SJCRH30 (cell line): ENCODE measurements at places on chromosomes 16 and 17.

DNA sequence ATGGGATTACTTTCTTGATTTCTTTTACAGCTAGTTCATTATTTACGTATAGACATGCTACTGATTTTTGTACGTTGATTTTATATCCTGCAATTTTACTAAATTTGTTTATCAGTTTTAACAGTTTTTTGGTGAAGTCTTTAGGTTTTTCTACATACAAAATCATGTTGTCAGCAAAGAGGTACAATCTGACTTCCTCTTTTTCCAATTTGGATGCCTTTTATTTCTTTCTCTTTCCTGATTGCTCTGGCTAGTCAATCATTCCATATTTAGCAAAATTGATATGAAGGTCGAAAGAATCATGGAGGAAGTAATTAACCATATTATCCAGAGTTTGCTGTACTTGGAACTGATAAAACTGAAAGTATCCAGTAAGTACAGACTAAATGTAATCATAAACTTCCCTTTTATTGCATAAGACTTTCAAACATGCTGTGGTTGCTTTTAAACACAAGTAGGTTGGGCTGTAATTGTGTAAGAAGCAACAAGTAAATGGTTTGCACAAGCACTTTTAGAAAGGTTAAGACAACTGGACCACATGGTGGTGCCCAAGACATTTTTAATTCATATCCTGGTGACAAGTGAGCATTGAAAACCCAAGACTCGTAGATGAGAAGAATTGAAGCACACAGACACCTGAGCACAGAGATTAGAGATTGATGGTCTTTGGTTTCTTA is 8.4 kb downstream of the GDE1 start:
- DNase-seq: no peak

- no peak for DNase-seq
These were observed 2.7 kb downstream of the HBQ1 start for GRCh38 chr16:183005-183404.

GRCh38 chr17:44591206-44591605 is 33.9 kb downstream of the FZD2 start:
- no peak for DNase-seq

DNA sequence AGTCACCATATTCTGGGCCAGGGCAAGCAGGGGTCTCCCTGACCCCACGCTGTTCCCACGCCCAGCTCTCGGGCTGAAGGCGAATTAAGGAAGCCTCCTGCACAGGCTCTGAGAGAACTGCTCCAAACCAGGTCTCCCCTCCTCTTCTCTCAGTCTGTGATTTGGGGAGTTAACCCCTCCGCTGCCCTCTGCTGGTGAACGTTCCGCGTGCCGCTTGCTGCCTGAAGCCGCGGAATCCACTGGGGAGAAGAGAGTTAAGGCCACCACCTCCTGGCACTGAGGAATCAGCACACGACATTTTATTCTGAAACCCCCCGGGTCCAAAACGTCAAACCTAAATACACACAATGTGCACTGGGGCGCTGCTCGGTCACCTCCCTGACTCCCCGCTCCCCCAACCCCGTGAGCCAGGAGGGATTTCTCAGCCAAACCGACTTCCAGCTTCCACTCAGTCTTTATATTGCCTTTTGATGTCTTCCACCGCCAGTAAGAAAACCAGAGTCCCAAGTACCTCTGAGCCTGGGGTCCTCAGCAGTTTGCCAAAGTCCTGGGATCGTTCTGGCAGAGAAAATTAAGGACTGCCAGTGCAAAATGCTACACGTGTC is 54.4 kb upstream of the RCVRN start:
- peak; percentile 6 for DNase-seq

DNA sequence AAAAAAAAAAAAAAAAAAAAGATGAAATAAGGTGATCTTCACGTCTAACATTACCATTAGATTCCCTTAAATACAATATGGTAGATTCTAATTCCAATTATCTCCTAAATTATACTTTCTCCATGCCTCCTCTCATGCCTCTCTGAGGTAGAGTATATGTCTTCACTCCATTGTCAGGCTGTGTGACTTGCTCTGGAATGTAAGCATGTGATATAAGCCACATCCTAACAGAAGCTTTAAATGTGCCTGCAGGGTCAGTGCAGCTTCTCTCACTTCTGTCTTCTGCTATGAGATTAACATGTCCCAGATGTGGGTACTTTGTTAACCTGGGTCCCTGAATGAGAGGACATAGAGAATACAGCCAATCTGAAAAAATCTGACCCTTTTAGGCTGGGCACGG is 32.6 kb downstream of the MED13 start:
- DNase-seq: no peak

DNA sequence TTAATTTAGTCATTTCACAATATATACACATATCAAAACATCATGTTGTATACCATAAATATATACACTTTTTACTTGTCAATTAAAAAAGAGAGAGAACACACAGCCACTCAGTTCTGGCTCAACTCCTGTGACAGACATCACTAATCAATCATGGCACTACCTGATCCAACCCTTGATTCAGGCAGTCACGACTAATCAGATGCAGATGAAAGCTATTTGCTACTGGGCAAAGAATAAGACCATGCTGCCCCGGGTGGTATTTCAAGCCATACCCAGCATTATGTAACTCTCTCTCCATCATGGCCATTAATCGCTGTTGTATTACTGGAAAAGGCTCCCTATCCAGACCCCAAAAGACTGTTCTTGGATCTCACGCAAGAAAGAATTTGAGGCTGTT is 345.7 kb downstream of the HAPSTR1 start:
- peak; percentile 11 for DNase-seq

GRCh38 chr17:50208611-50209061 is 7.2 kb upstream of the COL1A1 start:
- DNase-seq: no peak

DNA sequence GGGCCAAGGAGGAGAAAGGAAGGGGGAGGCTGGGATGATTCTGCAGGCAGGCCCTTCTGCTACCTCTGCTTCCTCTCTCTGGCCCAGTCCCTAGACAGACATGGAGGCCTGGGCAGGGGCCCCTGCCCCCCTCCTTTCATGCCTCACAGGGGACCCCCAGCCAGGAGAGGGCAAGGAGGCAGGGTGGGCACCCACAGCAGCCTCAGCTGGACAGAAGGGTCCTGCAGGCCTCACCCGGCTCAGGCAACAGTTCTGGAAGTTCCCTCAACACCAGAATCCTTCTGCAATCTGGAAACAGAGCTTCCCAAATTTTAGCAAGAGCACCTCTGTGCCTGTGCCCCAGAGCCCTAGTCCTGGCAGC is 8.7 kb downstream of the ARHGAP27 start:
- no peak for DNase-seq

DNA sequence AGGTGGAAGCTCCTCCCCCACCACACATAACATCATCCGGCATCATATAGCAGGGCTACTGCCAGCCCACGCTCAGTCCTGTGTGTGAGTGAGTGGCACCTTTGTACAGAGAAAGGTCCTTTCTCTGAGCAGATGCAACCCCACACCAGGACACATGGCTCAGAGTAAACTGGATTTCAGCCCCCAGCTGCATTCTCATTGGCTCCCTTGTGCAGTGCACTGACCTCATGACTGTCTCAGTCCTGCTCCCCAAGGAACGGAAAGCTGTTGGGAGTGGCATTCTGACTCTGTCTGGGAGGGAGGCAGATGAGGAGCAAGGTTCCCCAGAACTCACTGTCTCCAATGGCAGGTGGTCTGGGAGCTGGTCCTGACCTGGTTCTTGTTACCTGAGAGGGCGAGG is 244.1 kb downstream of the PHKB start:
- peak; percentile 11 for DNase-seq

- no peak for DNase-seq
These were observed 38.6 kb downstream of the NEUROD2 start for GRCh38 chr17:39569126-39569525.

GRCh38 chr16:52092126-52092525 is 454.8 kb downstream of the TOX3 start:
- DNase-seq: no peak

DNA sequence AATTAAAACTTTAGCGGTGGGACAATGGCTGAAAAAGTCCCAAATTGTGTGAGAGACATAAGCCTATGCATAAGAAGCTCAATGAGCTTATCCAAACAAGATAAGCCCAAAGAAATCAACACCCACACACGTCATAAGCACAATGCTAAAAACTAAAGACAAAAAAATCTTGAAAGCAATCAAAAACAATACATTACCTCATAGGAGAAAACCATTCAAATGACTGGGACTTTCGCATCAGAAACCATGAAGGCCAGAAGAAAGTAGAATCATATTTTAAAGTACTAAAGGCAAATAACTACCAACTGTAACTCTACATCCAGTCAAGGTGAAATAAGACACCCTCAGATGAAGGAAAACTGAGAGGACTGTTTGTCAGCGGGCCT is 50.2 kb downstream of the ZCCHC14 start:
- DNase-seq: no peak

GRCh38 chr17:28290703-28291102 is 28.3 kb upstream of the TMEM97 start:
- no peak for DNase-seq

GRCh38 chr16:10896165-10896564 is 19.2 kb downstream of the CIITA start:
- DNase-seq: no peak

DNA sequence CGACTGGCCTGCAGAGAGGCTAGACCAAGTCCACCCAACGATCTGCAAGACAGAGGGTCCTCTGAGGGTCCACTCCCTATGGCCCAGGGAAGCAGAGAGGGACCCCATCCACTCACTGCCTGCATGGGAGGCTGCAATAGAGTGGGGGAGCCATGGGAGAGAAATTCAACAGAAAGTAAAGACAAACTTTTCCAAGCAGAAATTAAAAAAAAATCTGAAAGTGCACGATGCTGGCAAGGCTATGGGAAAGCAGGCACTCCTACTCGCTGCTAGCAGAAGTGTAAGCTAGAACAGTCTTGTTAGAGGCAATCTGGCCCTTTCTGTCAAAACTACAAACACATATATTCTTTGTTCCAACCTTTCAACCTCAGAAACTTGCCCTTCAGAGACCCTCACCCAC is 85.4 kb downstream of the GAS7 start:
- DNase-seq: no peak

DNA sequence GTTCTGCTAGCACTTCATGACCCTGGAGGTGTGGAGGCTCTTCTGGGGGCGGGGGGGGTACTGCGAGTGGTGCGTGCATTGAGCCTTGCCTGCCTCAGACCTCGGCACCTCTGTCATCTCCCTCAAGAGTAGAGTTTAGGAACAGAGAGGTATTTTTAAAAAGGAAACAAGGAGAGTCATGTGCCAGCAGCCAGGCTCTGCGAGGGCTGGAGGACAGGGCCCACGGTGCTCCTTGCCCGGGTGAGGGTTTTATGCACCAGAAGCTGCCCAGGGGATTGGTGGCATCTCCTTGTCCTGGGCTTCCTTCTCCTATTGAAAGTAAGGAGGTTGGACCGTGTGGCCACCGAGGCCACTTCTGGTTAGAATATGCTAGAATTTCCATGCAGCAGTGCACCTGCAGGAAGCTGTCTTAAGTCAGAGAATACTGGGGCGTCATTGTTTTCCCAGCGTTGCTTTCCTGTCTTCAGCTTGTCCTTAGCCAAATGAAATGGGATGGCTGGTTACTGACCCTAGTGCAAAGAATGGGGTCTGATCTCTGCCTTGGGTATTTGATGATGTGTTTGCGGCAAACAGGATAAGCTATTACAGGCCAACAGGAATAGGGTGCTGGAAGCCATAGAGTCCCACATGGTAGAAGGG is 3.2 kb downstream of the CBX2 start:
- DNase-seq: no peak

DNA sequence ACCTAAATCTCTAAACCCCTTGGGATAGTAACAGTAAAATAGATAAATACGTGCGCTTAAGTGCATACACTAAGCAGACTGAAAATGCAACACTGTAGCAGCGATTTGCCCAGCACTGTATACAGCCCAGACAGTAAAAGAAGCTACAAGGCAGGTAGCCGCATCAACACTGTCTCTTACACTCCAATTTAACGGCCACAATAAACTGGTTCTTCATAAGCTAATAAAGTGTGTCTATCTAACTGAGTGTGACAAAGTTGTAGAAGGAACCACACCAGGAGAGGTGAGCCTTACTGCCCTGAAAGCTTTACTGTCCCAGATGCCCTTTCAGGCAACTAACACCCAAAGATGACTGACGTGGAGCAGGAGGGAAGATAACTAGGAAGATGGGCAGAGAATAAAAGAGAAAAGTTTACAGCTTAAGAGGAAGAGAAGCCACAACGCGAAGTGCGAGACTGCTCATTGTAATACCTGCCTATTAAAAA is 847 bp downstream of the ZDHHC7 start:
- DNase-seq: no peak

DNA sequence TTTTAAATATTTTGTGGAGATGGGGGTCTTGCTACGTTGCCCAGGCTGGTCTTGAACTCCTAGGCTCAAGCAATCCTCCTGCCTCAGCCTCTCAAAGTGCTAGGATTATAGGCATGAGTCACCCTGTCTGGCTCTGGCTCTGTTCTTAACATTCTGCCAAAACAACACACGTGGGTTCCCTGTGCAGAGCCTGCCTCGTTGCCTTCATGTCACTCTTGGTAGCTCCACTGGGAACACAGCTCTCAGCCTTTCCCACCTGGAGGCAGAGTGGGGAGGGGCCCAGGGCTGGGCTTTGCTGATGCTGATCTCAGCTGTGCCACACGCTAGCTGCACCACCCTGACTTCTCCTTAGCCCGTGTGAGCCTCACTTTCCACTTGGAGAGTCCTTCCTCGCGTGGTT is 19.3 kb downstream of the CRISPLD2 start:
- no peak for DNase-seq

GRCh38 chr17:76569607-76570279 is 15.9 kb downstream of the ST6GALNAC2 start:
- DNase-seq: peak; percentile 44

GRCh38 chr17:79812353-79813258 is 15.7 kb upstream of the CBX8 start:
- DNase-seq: no peak

GRCh38 chr17:65772989-65773388 is 211.5 kb upstream of the AXIN2 start:
- DNase-seq: no peak

DNA sequence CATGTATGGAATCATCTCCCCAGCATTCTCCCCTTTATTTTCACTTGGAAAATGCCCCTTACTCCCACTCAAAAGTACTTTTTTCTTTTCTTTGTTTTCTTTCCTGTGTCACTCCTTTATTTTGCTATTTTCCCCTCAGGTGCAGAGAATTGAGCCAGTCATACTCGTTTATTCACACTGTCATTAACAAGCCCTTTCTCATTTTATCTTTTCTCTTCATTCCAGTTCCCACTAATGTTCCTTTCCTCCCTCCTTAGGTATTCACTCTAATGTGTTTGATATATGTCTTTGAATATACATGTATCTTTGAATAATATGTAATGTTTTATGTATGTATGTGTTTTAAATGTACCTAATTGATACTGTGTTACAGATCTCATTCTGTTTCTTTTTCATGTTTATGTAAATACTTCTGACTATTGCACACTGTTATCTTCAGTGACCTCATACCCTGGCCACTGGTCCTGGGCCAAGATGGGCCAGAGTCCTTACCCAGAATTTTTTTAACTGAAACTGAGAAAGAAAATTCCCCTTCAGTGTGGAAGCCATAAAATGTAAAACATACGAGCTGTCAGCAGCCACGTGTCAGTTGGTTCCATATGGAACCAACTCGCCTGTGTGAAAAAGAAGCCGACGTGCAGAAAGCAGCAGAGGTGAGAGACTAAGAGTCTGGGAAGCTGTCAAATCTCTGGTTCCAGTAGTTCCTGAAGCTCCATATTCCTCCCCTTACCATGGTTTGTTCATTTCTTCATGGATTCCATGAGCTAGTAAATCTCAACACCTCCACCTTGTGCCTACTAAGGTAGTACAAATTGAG is 5.8 kb downstream of the SRR start:
- DNase-seq: no peak
